ENCODE measurements at places on chromosomes 11 and 22.
A peak's percentile ranks its signal among the peaks of the same experiment; 100 is the strongest.

- peak; percentile 54 for DNase-seq
These were observed 26.2 kb upstream of the ME3 start for GRCh38 chr11:86698639-86699038.

- DNase-seq, result peak; percentile 10
These were observed 699.1 kb upstream of the ARHGAP42 start for GRCh38 chr11:99987821-99988470.

DNA sequence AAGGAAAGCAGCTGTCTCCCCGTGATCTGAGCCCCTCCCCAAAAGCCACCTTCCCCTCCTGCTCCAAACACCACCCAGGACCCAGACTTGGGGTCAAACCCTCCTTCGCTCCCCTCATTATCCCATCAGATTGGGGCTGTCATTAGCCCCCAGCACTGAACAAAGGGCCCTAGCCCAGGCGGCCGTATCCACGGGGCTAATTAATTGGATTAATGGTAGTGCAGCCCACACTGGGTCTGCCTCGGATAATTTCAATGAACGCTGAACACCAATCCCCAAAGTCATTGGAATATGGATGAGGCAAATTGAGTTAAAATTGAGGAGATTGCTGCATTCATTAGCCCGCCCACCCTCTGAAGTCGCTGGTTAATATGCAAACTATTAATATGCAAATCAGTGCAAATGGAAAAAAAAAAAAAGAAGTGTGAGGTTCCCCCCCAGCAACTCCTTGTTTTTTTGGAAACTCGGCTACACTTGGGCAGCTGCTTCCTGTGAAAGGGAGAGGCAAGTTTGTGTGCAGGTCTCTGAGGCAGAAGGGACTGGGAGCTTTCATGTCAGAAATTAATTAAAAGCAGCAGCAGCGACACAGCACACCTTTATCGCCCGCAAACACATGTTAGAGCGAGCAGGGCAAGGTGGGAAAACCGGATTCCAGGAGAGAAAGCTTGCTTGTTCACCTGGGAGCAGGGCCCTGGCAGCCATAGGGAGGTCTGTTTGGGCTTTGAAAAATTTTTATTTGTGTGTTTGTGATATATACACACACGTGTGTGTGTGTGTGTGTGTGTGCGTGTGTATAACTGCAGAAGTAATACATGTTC is 517.8 kb downstream of the MIAT start:
- DNase-seq, result no peak

GRCh38 chr22:36763576-36763975 is 12.3 kb downstream of the IFT27 start:
- DNase-seq, result no peak

DNA sequence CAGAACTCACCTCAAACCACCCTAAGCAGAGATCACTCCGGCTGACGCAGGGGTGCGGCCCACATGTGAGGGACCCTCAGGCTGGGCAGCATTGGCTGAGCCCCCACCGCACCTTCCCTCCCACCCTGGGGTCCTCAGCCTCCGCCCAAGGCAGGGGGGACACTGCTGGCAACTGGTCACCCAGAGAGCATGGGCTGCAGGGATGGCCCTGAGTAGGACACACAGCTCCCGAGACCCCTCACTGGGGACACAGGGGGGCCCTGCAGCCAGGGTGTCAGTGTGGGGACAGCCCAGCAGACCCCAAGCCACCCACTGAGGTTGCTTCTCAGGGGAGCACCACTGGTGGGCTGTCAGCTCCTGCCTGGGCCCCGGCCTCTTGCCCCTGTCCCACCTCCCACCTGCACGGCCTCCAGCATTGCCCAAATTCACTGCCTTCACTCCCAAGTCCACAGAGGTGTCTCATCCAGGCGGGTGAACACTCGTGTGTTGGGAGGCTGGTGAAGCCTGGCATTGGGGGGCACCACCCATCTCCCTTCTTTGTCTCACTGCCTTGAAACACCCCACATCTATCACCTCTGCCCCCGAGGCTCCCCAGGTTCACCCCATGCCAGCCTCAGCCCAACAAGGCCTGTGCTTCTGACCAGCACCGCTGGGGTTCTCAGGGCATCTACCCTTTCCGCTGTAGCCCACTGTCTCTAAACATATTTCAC is 4.7 kb downstream of the C11orf21 start:
- no peak for DNase-seq

GRCh38 chr11:62273789-62274275 is 3.9 kb downstream of the SCGB2A2 start:
- no peak for DNase-seq

- DNase-seq, result peak; percentile 26
These were observed 29.6 kb downstream of the C22orf31 start for GRCh38 chr22:29032014-29032475.

- DNase-seq, result no peak
These were observed 14.3 kb downstream of the MOV10L1 start for GRCh38 chr22:50104141-50104544.

DNA sequence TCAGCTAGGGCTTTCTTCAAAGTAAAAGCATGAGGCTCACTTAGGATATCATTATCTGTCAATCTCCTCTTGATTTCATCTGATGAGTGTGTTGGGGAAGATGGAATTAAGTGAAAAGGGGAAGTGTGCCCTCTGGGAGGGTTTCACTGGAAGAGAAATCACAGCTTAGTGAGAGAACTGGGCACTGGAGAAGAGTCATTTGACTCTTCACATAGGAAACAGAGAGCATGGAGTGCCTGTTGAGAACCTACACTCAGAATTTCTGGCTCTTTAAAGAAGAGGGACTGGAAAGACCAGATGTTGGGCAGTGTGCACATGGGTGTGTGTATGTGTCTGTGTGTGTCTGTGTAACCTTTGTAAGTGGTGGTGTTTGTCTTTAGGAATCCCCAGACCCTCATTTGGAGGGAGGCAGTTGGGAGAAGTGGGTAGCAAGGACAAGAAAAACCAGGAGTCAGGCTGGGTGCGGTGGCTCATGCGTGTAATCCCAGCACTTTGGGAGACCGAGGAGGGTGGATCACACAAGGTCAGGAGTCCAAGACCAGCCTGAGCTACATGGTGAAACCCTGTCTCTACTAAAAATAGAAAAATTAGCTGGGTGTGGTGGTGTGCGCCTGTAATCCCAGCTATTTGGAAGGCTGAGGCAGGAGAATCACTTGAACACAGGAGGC is 10.0 kb downstream of the STX3 start:
- DNase-seq, result no peak

- DNase-seq, result no peak
These were observed 1.1 kb downstream of the PPFIA1 start for GRCh38 chr11:70271649-70271953.

DNA sequence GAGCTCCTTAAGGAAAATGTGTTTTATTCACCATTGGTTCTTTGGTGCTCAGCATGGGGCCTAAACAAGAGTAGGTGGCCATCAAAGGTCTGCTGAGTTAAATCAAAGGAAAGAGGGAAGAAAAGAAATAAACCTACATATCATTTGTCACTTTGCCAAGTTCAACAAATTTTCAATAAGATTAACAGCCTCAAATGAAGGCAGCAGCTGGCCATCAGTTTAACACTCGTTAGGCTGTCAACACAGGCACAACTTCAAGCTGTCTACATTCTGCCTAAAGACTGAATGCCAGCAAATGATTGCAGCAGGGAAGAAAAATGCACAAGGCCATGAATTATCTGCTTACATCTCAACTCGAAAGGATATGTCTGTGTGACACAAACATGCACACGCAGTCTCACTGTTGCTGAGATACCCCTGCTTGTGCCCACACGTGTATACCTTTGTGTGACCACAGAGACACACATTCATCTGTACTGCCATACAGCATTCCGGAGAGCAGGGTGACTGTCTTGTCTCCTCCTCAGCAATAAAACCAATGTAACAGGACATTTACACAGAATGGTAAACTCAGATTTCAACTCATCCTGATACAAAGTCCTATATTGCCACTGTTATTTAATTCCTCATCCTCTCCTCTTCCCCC is 40.1 kb downstream of the TRIM66 start:
- DNase-seq, result no peak

DNA sequence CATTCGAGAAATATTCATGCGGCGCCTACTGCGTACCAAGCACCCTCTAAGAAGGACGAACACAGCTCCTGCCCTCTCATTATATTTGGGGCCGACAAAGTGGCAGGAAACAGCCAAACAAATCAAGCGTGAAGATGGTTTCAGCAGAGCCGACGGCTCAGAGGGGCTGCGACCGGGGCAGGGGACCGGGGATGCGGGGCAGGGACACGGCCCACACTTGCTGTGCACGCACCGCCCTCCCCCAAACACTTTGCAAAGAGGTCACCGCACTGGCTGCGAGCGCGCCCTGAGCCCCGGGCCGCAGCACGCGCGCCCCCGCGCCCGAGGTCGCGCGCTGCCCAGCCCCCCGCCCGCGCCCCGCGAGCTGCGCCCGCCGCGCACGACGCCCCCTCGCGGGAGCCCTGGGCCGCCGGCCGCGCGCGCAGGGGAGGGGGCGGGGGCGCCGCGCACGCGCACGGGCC is 255 bp upstream of the SYNGR1 start:
- DNase-seq, result peak; percentile 43

DNA sequence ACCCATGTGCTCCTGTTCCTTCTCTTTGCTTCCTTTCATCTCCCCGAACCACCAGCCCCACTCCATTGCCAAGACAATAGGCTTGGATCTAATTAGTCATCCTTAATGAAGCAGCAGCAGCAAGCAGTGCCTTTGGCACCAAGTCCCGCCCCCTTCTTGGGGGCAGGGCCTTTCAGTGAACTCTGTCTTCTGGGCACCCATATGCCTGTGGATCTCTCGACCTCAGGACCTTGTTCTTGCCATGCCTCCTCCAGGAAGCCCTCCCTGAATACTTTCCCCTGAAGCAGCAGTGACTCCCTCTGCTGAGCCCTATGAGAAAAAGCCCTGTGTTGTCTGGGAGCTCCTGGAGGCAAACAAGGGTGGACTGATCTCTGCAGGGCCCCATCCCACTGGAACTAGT is 32.1 kb downstream of the ARHGEF17 start:
- DNase-seq, result peak; percentile 15

GRCh38 chr11:64268025-64268892 is 16.2 kb downstream of the BAD start:
- peak; percentile 55 for DNase-seq

DNA sequence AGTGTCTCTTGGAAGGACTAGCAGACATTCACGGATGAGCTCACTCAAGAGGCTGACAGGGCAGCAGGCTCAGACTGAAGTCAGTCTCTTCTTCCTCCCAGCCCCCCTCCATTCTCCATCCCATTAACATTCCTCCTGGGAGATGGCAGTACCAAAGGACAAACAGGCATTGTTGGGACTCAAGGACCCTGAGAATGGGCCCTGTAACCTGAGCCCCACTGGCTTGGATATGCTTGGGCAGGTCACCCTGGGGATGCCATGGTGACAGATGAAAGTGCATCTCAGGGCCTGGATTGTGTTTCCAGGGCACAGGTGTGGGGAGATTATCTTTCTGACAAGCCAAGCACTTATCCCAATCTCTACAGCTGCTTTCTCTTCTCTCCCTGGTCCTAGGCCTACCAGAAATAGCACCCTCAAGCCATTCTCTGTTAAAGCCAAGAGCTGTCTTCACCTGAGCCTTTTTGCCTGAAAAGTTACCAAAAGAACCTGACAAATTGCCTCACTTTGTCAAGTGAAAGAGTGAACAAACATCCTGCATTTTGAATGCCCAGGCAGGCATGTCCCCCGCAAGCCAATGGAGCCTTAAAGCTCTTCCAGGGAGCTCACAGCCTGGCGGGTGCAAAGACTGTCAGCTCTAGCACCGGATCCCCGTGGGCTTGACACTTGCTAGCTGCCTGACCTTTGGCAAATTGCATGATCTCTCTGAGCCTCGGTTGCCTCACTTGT is 366.0 kb upstream of the NARS2 start:
- no peak for DNase-seq

DNA sequence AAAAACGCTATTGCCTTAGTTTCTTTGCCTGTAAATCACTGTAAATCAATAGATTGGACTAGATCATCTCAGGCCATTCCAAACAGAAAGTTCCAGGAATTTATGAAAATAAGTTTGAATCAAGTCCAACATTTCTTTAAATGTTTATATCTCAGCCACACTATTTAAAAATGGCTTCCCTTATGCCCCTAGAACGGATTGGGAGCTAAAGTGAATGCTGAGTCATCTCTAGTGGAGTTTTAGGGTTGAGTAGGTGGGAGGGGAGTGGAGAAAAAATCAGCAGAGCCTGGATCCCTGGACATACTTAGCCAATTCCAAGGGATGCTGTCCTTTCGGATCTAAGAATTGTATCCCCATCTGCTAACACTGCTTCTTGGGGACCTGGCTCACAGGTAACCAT is 48.6 kb downstream of the EHF start:
- no peak for DNase-seq

GRCh38 chr11:99370549-99371216 is 349.9 kb downstream of the CNTN5 start:
- DNase-seq, result peak; percentile 78

GRCh38 chr22:43376765-43377547 is 33.8 kb upstream of the SCUBE1 start:
- DNase-seq, result no peak

DNA sequence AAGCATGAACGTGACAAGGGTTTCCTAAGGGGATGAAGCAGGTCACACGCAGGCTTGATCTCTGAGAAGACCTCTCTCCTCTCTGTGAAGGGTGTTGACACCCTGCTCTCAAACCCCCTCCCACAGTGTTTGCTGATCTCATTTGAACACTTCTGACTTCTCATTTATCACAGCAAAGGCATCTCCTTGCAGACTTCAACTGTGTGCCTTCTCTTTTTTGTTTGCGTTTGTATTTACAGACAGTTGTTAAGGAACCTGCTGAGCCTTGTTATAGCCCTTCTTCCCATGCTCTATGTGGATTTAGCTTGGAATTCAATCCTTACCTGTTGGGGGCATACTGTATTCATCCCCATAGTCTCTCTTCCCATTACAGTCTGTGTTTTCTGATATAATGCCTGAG is 206.5 kb downstream of the NELL1 start:
- no peak for DNase-seq

- peak; percentile 58 for DNase-seq
These were observed 1233.0 kb downstream of the JRKL start for GRCh38 chr11:97622795-97623194.

- DNase-seq, result no peak
These were observed 779.5 kb downstream of the METTL15 start for GRCh38 chr11:28887681-28888080.

DNA sequence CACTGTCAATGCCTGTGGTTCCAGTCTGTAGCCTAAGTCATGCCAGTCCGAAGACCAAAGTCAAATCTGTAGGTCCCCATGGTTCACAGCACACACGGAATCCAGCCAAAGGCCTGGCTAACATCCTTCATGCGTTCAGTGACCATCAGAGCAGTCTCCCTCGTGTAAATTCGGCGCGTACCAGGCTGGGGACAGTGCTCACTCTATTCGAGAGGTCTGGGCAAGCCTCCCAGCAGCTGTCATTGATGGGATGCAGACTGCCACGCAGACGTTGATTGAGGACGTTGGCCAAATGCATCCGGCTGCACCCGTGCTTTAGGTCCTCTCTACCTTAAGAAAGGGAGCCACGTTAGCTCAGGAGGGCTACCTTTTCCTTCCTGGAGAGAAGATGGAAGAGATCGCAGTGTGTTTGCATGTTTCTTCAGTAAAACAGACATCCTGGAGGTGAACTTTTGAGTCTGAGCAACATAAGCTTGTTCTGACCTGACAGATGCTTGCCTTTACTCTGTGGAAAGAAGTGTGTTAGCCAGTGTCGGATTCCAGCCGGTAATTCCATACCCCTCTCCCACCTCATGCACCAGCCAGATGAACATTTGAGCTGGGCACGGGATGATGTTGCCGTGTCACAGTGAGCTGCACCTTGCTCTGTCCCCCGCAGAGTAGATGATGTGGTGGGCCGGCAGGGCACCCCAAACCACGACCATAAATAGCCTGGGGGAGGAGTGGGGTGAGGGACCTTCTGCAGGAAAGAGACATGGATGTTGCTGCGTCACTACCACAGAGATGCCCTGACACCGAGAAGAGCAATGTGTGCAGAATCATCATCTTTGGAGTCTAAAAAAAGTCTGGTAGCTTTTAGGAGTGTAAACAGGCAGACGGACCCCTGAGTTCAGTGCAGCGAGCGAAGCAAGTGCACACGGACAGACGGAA is 12.2 kb downstream of the CTTN start:
- no peak for DNase-seq

All from ELR (cell line).